Effector memory CD8-positive, alpha-beta T cell (primary cell): ENCODE measurements at places on chromosomes 5 and 9.

- DNase-seq, result no peak
Measured at GRCh38 chr9:128822407-128823042, 4.2 kb downstream of the ENDOG start.

DNA sequence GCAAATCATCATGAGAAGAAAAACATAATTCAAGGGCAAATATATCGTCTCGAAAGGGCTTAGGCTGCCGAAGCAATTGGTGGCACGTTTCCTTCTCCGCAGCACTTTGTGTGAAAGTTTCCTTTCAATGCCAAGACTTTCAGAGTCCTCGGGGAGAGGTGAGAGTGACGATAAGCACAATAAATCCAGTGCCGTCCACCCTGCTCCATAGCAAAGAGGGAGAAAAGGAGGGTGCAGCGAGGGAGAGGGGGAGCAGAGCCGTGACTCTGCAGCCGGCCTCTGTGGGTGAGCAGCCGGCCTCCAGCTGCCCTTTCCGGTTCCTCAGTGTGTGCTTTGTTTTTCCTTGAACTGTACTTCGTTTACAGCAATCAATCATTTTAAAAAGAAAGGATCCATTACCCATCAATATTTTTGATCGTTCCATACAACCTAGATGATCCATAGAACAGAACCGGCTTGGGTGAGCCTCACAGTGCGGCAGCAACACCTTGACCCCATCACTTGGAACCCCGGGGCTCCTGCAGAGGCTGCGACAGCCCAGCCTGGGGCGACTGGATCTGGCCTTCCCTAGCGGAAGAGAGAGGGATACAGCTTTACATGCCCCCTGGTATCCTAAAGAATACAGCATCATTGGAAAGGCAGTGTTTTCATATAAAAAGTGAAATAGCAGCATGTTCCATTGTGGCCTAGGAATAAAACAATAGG lies 247.0 kb upstream of the IRX4 start:
- no peak for DNase-seq

GRCh38 chr9:89395931-89396710 lies 77.8 kb downstream of the SECISBP2 start:
- no peak for DNase-seq

GRCh38 chr9:124074746-124075145 lies 63.2 kb downstream of the LHX2 start:
- DNase-seq, result no peak

DNA sequence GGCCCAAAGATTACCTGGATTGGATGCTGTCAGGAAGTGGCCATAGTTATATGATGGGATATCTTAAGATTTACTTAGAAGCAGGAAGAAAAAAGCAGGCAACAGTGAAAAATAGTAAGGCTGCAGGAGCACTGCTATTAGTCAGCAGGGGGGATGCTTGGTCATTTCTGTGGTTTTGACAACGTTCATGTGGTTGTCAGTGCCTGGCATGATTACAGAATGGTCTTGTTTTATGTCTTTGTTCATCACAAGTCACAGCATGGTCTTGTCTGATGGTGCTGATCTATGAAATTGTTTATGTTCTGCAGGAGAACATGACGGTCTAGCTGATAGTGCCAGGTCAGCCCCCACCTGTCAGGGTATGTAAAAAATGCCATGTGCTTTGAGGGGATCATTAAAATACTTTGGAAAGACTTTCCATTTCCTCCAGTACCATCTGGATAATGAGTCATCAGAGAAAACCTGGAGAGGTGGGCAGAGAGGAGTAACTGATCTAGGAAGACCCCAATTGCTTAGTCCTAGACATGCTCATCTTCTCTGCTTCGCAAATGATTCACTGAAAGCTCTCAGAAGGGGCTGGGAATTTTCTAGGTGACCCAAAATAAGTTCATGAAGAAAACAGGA lies 48.5 kb downstream of the PLGRKT start:
- DNase-seq, result no peak

DNA sequence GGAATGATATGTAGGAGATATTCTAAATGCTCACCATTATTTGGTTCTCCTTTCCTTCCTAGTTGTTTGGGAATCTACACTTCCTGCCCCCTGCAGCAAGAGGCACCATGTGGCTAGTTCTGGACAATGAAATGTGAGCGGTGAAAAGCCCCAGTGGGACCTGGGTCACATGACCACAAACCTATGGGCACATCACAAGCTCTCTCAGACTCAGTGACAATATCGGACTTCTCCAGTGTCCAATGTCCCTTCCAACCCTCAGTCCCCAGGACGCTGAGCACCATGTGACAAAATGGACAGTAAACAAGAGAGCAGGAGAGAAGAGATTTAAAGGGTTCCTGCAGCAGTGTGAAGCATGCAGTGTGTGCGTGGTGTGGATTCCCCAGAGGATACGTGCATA lies 44.6 kb upstream of the FOXE1 start:
- no peak for DNase-seq

GRCh38 chr5:75610201-75610600 lies 1.1 kb upstream of the ANKDD1B start:
- DNase-seq, result no peak

DNA sequence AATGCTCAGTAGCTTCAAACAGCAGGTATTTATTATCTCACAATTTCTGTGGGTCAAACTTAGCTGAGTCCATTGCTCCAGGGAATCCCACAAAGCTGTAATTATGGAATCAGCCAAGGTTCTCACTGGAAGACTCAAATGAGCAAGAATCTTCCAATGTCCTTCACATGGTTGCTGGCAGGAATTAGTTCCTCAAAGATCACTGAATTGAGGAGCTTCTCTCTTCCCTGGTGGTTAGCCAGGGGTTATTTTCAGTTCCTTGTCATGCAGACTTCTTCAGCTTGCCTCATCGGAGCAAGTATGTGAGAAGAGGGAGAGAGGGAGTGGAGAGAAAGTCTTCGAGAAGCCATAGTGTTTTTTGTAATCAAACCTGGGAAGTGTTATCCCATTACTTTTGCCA lies 2331.9 kb downstream of the MAT2B start:
- no peak for DNase-seq

- no peak for DNase-seq
Measured at GRCh38 chr9:109113892-109114609, 5.7 kb downstream of the TMEM245 start.

GRCh38 chr9:113368982-113369854 lies 7.6 kb downstream of the HDHD3 start:
- DNase-seq, result no peak

GRCh38 chr5:68957591-68957990 lies 136.2 kb upstream of the SLC30A5 start:
- no peak for DNase-seq

DNA sequence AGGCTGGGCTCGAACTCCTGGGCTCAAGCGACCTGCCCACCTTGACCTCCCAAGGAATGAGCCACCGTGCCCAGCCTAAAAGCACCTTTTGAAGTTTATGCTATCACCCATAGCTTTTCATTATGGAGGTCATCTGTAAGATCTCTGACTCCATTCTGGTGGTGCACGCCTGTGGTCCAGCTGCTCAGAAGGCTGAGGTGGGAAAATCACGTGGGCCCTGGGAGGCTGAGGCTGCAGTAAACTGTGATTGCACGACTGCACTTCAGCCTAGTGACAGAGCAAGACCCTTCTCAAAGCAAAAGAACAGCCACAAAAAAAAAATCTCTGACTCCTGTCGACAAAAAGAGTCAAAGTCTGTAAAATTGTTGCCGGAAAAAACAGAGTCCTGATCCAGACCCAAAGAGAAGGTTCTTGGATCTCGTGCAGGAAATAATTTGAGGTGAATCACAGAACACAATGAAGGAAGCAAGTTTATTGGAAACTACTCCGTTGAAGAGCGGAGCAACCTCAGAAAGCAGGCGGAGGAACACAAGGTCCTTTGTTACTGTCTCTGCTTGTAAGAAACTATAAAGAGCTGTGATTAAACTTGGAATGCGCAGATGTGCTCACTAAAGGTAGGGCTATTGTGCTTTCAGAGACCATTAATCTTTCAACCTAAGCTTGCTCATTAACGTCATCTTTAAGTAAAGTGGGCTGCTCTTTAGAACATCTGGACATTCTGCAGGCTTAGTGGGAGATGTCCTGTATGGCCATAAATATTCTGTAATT lies 2.0 kb upstream of the HAUS6 start:
- DNase-seq, result no peak

DNA sequence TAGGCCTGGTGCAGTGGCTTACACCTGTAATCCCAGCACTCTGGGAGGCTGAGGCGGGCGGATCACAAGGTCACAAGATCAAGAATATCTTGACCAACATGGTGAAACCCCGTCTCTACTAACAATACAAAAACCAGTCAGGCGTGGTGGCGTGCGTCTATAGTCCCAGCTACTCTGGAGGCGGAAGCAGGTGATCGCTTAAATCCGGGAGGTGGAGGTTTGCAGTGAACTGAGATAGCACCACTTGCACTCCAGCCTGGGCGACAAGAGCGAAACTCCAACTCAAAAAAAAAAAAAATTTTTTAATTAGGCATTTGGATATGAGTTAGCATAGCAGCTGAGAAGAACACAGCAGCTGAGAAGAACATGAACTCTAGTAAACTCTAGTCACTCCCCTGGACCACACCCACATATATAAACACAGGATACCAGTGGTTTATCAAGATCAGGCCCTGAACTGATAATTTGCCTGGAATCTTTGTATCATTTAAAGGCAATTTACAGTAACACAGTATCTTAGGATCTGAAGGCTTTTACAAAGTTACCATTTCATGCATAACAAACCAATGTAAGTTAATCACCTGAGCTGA lies 4.6 kb upstream of the UGCG start:
- DNase-seq, result no peak

DNA sequence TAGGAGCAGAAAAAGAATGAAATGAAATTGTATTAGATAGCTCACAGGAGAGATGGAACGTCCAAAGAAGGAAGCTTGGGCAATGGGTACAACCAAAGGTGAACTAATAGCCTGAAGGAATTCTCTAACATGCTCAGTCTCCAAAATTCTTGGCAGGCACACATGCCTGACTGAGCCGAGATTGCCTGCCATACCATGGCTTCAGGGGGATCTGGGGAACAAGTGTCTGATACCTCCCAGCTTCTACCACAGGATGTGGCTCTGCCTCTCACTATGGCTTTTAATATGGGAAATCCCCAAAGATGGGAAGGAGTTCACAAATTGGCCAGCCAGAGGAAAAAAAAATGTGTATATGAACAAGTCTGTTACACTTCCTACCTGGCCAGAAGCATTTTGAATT lies 3.6 kb upstream of the PALM2AKAP2 start:
- DNase-seq, result no peak

GRCh38 chr9:126485662-126486061 lies 128.1 kb upstream of the LMX1B start:
- no peak for DNase-seq

DNA sequence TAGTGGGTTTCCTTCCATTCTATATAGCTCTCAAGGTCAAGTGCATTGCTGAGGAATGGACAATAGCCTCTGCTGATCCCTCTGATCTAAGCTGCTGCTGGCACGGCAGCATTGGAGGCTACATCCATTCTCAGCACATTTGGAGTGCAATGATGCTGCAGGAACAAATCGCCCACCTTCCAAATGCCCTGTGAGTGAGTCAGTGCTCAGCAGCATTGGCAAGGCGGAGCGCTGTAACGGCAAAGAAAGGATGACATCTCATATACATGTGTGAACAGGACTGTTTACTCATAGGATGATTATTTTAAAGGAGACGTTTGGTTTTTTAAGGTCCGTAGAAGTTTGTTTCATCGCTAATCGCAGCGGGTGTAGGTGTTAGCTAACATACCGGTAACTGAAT lies 408.7 kb downstream of the ARHGEF28 start:
- DNase-seq, result no peak

GRCh38 chr5:33850100-33850594 lies 41.6 kb downstream of the ADAMTS12 start:
- DNase-seq, result no peak

DNA sequence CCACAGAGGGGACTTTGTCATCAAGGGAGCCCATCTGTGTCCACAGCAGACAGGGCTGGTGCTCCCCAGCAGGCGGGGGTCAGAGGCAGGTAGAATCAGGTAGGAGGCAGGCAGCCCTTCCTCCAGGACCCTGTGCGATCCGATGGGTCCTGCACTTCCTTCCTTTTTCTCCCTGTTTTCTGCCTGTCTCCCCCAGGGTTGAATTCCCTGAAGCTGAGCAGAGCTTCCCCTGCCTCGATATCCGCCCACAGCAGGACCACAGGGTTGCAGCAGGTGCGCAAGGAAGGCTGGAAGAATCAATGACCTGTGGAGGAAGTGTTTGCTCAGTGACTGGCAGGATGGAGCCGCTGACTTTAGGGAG lies 69.2 kb downstream of the MRPL36 start:
- no peak for DNase-seq

GRCh38 chr5:18526792-18527405 lies 892.6 kb downstream of the TAF11L14 start:
- DNase-seq, result no peak

DNA sequence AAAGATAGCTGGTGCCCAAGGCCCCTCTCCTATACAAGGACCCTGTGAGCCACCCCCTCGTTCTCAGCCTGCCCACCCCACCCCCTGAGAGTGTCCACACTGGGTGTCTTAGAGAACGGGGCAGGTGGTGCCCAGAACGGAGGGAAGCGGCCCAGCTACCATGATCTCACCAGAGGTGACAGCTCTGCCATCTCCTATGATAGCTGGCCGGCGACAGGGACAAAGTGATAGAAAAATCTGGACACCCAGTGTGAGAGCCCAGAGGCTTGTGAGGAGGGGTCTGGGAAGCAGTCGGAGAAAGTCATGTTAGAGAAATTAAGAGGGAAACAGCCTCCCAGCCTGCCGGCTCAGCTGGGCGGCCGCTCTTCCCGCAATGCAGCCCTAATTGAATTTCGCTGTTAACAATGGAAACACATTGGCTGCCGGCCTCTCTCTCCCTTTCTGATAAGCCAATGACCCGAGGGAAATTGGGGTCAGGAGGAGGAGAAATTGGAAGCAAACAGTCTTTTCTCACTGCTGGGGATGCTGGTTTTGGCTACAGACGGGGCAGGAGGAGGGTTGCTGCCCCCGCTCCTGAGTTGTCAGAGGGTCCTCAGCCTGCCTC lies 32.3 kb downstream of the HK3 start:
- no peak for DNase-seq

DNA sequence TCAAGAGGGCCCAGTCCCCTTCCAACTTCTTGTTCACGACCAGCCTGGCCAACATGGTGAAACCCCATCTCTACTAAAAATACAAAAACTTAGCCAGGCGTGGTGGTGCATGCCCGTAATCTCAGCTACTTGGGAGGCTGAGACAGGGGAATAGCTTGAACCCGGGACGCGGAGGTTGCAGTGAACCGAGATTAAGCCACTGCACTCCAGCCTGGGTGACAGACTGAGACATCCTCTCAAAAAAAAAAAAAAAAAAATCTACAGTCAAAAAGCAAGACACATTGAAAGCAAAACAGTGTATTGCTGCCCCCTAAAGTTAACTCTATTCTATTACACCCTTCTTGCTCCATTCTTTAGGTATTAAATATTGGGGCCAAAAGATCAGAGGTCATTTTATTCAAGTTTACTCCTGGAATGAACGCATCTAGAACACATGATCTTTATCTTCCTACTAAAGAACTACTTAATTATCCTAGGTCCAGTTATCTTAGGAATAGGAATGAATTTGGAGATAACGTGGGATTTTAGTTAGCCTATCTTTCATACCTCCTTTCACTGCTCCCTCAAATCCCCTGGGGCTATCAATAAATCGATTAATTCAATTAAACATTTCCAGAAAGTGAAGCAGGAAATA lies 2.4 kb downstream of the ATG12 start:
- DNase-seq, result peak; percentile 28

- no peak for DNase-seq
Measured at GRCh38 chr5:72185496-72186329, 78.4 kb downstream of the MAP1B start.
